ENCODE measurements at places on chromosomes 1 and 21. TPM values are rescaled to one million over a fixed set of nuclear protein-coding genes. Genes with fewer than 3 reads are reported as not detected.

The AXDND1 gene
- under 0.01 TPM for total RNA-seq

The SPATC1L gene
- 1.6 TPM for total RNA-seq

The LPGAT1 gene
- 21.4 TPM for total RNA-seq

The COL11A1 gene
- total RNA-seq = 85.6 TPM

The SSR2 gene
- 276 TPM for total RNA-seq

The RASAL2 gene
- 8.4 TPM for total RNA-seq

The PRDM16 gene
- total RNA-seq = 4.7 TPM

The GPR153 gene
- 4.7 TPM for total RNA-seq

The CACNA1S gene
- total RNA-seq = 43.3 TPM

The REN gene
- not detected for total RNA-seq

The SH2D1B gene
- total RNA-seq = 0.52 TPM

The KRTAP12-2 gene
- total RNA-seq = not detected

The ZMYND12 gene
- under 0.01 TPM for total RNA-seq

The PHC2 gene
- 31.3 TPM for total RNA-seq

The LCE3D gene
- total RNA-seq = not detected

The NAV1 gene
- 11.0 TPM for total RNA-seq

The REG4 gene
- total RNA-seq = not detected

The MAB21L3 gene
- total RNA-seq = not detected

The TRIM67 gene
- under 0.01 TPM for total RNA-seq

The RAB7B gene
- 6.3 TPM for total RNA-seq

The TNFAIP8L2 gene
- total RNA-seq = 4.2 TPM

The DNAJC6 gene
- 2.6 TPM for total RNA-seq

The CA6 gene
- not detected for total RNA-seq

The SPRR1A gene
- total RNA-seq = not detected

The FMN2 gene
- total RNA-seq = 2.1 TPM

The LRRC53 gene
- not detected for total RNA-seq

The HTR6 gene
- total RNA-seq = not detected

The FLG2 gene
- not detected for total RNA-seq

The WNT2B gene
- total RNA-seq = 6.3 TPM

The TMEM81 gene
- total RNA-seq = 0.52 TPM

The MPL gene
- not detected for total RNA-seq

The AIRE gene
- not detected for total RNA-seq

The SPRR2B gene
- total RNA-seq = not detected

The KRTAP19-8 gene
- not detected for total RNA-seq

The AKNAD1 gene
- total RNA-seq = under 0.01 TPM

The RGSL1 gene
- not detected for total RNA-seq

The ARMH1 gene
- total RNA-seq = 0.52 TPM

The NTRK1 gene
- 0.52 TPM for total RNA-seq

The TMEM52 gene
- total RNA-seq = 21.9 TPM

The FCGR1A gene
- total RNA-seq = 5.2 TPM

The HSF2BP gene
- 1.6 TPM for total RNA-seq

The TMEM61 gene
- not detected for total RNA-seq

The HPCA gene
- total RNA-seq = not detected

The CHAF1B gene
- total RNA-seq = 2.1 TPM

The STYXL2 gene
- total RNA-seq = 99.7 TPM

The GJC2 gene
- total RNA-seq = 1.6 TPM

The LEFTY2 gene
- total RNA-seq = 2.1 TPM

The AMY2A gene
- total RNA-seq = not detected

Data from skeletal muscle tissue (tissue), 5 donors.